ENCODE measurements at places on chromosomes 1 and 21.

- ATAC-seq: peak; percentile 69
Observed at GRCh38 chr1:59900640-59901039, 25.9 kb downstream of the CYP2J2 start.

GRCh38 chr1:246949956-246950355, 18.2 kb upstream of the AHCTF1 start:
- no peak for ATAC-seq

GRCh38 chr1:35539073-35539823, 18.0 kb downstream of the KIAA0319L start:
- ATAC-seq: peak; percentile 53

DNA sequence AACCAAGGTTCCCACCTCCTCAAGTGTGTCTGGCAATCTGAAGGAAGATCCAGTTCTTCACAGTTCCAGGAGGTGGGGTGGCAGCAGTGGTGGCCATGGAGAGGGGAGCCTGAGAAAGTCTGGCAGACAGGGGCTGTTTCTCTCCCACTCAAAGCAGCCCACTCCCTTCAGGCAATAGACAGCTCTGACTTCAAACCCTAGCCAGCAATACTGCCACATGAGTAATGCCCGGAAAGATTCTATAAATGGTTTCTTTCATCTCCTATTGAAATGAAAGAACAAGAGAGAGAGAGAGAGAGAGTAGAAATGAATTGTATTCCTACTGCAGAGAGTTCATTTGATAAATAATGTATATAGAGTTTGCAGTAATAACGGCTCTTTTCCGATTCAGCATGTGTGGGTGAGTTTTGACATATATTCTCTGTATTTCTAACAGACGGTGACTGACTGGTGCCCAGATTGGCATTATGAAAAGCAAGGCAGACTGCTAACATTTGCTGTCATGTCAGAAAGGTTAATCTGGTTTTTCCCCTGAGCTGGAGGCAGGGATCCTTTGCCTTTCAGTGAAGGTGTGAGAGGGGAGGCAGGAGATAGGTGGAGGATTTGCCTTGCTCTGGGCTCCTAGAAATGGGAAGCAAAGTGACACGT, 267.1 kb upstream of the KIAA0040 start:
- ATAC-seq: no peak

- no peak for ATAC-seq
Observed at GRCh38 chr1:149916193-149916897, 1.3 kb downstream of the SV2A start.

GRCh38 chr1:194004146-194004545, 817.7 kb upstream of the B3GALT2 start:
- no peak for ATAC-seq

DNA sequence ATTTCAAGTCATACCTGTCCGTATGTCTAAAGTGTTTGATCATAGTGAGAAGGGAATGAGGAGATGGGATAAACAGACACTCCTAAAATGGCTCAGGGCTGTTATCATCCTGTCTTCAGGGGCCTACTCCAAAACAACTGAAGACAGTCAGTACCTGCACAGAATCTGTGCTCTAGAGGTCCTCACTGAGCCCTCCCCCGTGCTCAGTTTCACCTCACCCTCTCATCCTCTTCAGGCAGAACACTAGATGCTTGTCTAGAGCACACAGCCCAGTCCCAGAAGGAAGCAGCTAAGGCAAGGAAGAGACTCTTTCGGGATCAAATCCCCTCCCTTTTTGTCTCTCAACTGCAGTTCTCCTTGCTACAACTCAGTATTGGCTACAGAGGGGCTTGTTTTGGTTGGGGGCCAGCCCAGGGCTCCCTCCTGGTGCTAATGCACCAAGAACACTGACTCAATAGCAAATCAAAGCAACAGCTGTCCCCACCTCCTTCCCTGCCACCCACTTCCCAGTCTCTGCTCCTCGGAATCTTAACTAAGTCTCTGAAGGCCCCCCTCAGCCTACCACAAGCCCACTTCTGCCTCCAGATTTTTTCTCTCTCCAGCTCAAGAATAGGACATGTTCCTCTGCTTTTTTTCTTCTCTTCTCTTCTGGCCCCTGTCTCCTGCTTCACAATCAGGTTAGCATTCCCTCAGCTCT, 10.1 kb downstream of the CADM3 start:
- ATAC-seq: no peak

DNA sequence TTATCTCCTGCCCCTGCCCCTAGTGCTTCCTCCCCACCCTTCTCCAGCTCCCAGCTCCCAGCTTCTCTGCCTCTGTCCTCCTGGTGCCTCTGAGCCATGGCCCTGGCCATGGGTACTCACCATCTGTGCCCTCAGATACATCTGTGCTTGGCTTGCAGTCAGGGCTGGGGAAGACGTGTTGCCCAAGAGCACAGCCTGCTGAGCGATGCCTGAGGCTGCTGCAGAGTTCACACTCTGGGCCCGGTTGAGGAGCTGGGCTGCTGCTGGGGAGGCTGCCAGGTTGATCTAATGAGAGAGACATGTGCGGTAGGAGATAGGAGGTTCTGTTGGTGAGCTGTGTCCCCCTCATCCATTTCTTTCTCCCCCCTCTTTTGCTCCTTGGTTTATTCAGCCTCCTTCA, 49.4 kb upstream of the A3GALT2 start:
- no peak for ATAC-seq

GRCh38 chr1:41545996-41546832, 61.7 kb upstream of the EDN2 start:
- ATAC-seq: no peak

DNA sequence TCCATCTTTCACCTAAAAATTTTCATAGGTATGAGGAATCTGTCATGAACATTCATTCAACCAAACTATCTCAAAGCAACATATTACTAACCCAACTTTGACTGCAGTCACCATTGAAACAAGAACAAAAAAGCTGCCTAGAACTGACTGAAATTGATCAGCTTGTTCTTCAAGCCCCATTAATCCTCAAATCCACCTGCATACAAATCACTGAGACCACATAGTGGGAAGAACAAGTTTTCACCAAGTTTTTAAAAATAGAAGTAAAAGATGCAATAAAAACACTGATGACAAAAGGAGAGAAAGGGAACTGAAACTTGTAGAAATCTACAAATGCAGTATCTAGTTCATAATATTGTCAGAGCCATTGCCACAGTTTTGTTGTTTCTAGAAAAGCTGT, 6.1 kb downstream of the SORT1 start:
- ATAC-seq: no peak

- ATAC-seq: no peak
Observed at GRCh38 chr1:28308750-28309149, 20.1 kb upstream of the MED18 start.

GRCh38 chr1:33821291-33821690, 42.6 kb upstream of the HMGB4 start:
- ATAC-seq: no peak

- peak; percentile 96 for ATAC-seq
Observed at GRCh38 chr1:75233302-75233929, 99.2 kb downstream of the LHX8 start.

DNA sequence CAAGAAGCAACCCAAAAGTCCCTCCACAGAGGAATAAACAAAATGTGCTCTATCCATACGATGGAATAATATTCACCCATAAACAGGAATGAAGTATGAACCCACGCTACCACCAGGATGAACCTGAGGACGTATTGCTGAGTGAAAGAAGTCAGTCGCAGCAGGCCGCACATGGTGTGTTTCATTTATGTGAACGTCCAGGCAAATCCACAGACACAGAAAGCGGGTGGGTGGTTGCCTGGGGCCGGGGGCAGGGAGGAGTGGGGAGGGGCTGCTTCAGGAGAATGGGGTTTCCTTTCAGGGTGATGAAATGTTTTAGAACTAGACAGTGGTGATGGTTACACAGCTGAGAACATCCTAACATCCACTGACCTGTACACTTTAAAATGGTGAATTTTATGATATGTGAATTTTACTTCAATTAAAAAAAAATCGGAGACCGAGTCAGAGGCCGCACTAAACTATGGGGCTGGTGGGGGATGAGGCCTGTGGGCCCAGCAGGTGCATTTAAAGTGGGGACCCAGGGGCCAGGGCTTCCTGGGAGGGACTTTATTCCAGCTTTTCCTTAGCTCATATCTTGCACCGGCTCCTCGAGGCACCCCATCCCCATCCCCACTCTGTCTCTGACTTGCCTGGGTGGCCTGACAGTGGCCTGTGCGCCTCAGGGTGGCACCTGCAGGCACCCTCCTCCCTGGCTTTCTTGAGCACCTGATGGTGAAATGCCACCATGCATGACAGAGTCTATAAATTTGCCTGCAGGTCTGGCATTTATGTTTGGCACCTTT, 392.6 kb upstream of the VAMP3 start:
- ATAC-seq: no peak

- ATAC-seq: peak; percentile 20
Observed at GRCh38 chr1:85504417-85504816, 39.5 kb upstream of the DDAH1 start.

GRCh38 chr1:203627851-203628200, 1.2 kb downstream of the ATP2B4 start:
- peak; percentile 57 for ATAC-seq

DNA sequence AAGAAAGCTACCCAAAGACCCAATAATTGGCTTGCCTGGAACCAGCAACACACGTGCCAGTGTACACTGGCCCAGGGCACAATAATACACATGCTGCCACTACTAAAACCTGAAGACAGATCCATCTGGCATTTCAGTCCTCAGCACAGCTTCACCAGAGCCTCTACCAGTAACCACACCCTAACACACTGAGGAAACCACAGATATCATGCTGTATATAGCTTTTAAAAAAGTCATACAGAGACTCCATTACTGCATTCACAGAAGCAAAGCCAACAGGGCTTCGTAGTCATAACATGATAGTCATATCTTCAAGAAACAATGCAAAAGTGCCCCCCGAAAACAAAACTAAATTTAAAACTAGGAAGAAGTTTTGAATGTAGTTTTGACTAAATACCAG, 40.6 kb upstream of the NEGR1 start:
- ATAC-seq: no peak

GRCh38 chr21:37074546-37074945, 1.5 kb downstream of the TTC3 start:
- no peak for ATAC-seq

GRCh38 chr1:43557744-43558245, 27.1 kb downstream of the PTPRF start:
- peak; percentile 73 for ATAC-seq

GRCh38 chr21:32167513-32167912, 111.3 kb downstream of the MIS18A start:
- no peak for ATAC-seq

GRCh38 chr21:44916965-44917364, 3.7 kb downstream of the ITGB2 start:
- no peak for ATAC-seq

DNA sequence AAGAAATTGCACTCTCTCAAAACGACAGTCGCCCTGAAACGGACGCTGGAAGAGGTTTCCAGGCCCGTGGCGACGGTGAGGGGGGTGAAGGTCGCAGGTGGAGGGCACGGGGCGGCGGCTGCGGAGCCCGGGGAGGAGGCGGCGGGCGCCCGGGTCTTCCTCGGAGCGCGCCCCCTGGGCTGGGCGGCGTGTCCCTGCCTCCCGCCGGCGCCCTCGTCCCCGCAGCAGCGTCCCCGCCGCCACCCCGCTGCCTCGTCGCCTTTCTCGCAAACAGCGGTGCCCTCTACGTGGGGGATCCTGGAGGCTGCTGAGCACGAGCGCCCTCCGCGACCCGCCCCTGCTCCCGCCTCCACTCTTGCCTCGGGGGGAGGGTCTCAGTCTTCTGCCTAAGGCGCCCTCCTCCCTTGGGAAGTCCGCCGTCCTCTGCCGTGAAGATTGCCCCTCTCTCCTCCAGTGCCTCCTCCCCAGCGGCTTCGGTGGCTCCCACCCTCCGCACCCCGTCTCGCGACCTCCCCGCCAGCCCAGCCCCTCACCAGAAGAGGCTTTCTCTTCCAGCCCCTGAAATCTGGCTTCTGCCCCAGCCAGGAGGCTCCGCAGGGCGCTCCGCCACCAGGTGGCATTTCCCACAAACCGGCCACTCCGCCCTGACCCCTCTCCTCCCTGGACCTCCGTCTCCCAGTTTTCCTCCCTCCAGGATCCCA, 227.4 kb downstream of the SDCCAG8 start:
- ATAC-seq: no peak

- peak; percentile 65 for ATAC-seq
Observed at GRCh38 chr1:21937372-21938121, 437 bp upstream of the HSPG2 start.

DNA sequence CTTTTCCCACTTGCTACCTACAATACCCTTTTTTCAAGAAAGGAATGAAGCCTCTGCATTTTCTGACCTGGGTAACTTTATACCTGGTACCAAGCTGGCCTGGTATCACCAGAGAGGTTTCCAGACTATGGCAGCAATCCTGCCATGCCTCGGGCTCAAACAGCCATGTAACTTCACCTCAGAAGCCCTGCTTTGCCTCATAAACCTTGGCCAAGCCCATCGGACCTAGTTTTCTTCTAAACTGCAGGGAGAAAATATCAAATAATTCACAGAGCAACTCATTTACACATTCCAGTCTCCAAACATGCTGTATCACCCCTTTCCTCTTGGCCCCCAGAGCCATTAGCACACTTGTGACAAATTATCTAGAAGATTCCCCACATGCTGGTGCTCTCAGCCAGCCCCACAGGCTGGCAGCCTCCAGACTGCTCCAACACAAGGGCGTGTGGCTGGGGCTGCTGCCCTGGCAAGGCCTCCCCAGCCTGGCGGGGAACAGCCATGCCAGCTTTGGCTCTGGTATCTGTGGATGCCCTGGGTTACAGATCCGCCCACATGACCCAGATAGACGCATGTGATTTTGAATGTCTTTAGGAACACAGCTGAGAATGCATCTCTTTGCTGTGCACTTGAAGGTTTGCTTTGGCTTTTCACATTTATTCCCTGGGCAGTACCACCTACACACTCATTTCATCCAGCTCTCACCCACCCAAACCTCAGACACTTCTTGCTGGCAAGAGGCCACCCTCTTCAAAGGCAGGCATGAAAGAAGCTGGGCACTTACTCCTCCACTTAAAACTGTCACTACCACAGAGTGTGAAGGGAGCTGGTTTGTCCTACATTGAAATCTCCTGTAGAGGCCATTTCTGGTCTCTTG, 70.0 kb upstream of the BCAR3 start:
- no peak for ATAC-seq

GRCh38 chr1:239976130-239976968, 115.3 kb upstream of the FMN2 start:
- peak; percentile 93 for ATAC-seq

DNA sequence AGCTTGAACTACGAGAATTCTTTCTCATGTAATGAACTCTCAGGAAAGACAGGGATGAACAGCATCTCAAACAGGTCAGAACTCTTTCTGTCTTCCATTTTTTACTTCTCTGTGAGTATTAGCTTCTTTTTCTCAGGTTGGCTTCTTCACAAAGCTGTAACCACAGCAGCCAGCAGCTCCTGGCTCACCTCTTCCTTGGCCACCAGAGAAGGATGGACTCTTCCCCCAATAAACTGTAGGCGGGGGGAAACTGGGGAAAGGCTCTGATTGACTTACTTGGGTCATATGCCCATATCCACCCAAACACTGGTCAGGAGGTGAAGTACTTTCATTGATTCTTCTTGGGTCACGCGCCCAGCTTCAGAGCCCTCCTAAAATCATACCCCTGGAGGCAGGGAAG, 14.4 kb upstream of the ENAH start:
- ATAC-seq: no peak
